ENCODE measurements at places on chromosomes 1 and 21.
A peak's percentile ranks its signal among the peaks of the same experiment; 100 is the strongest.

DNA sequence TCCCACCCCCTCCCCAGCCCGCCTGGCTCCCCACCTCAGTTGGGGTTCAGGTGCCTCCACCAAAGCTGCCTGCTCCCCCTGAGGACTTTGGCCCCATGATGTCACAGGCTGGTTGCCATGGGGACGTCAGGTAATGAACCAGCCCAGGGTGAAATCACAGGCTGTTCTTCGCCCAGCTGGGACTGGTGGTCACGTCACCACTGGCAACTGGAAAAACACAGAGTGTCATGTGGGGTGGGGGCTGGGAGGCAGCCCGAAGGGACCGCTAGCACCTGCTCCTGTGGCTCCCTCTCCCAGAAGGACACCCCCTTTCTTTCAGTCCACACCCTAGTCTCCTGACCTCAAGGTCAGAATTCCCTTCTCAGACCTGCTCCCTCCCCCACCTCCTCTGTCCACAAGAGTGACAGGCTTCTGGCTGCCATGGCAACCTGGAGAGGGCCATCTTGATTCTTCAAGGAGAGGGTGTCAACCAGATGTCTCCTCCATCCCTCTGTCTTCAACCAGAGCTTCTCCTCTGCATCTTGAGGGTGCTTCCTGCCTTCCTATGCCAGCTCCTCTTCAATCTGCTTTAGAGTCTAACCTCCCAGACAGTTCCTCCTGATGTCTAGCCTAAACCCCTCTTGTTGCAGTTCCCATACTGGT, 6.2 kb downstream of the FAM131C start:
- DNase-seq: peak; percentile 53

- DNase-seq: peak; percentile 2
These were observed 2.6 kb upstream of the FTCD start for GRCh38 chr21:46157987-46158451.

GRCh38 chr1:29831500-29832117, 595.3 kb downstream of the PTPRU start:
- no peak for DNase-seq

- no peak for DNase-seq
These were observed 6.6 kb downstream of the CAPZA1 start for GRCh38 chr1:112626193-112626592.

DNA sequence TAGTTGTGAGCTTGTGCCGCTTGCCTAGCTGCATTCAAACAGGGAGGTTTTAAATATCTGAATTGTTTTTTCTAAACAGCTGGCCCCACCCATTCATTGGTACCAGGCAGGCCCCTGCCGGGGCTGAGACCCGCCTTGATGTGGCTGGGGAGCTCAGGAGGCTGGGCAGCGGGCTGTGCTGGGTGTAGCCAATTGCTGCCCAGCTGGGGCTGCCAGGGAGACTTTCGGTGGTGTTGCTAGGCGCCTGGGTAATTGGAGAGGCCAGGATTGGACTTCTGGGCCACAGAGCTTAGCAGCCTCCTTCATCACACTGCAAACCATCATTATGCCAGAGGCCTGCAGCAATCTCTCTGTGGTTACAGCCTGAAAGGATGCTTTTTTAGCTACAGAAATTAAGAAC, 12.2 kb downstream of the RHBDL2 start:
- DNase-seq: peak; percentile 14

GRCh38 chr1:27906759-27907158, 28.0 kb upstream of the SMPDL3B start:
- DNase-seq: no peak

- DNase-seq: no peak
These were observed 45.3 kb upstream of the SIPA1L2 start for GRCh38 chr1:232675260-232675659.
